ENCODE measurements at places on chromosomes 5 and 9.
A peak's percentile ranks its signal among the peaks of the same experiment; 100 is the strongest.

GRCh38 chr5:17492770-17493169 is 5.3 kb upstream of the TAF11L2 start:
- no peak for DNase-seq

- no peak for DNase-seq
Measured at GRCh38 chr5:62509806-62510205, 68.8 kb upstream of the LRRC70 start.

DNA sequence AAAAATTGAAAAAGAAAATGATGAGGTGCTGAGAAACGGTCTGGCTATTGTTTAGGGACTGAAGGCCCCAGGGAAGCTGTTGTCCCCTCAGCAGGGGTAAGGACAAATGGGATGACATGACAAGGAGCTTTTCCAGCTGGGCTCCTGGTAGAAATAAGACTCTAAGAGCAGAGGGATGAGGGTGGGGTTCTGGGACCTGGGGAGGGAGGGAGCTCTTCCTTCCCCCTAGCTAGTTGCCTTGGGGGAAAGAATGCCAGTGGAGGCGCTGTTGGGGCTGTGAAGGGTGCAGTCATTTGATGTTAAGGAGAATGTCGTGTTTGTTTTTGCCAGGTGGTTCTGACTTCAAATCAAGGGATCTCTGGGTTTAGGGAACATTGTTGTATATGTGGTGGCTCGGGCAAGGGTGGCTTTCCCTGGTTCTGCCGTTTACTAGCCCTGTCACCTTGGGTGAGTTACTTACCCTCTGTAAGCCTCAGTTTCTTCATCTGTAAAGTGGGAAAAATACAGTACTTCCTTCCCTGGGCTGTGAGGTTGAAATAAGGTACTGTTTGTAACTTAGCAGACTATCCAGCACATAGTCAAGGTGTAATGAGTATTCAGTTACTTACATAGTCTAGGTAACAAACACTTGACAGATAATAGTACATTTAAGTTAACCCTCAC is 47.8 kb downstream of the WWC1 start:
- peak; percentile 25 for DNase-seq

DNA sequence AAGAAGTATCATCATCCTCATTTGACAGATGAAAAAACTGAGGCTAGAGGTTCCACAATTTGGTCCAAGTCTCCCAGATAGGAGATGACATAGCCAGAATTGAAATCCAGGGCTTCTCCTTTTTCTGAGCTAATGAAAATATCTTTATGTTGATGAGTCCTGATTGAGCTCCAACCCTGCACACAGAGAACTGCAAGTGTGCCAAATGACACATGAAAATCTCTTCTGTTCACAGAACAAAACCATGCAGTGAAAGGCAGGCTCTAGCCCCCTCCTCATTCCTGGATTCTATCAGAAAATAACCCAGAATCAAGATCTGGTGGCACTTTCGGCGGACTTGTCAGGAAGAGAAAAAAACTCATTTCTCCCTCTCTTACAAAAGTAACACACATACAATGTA is 124.0 kb downstream of the GLIS3 start:
- DNase-seq, result no peak

GRCh38 chr5:122523776-122524175 is 211.7 kb downstream of the SNCAIP start:
- no peak for DNase-seq

DNA sequence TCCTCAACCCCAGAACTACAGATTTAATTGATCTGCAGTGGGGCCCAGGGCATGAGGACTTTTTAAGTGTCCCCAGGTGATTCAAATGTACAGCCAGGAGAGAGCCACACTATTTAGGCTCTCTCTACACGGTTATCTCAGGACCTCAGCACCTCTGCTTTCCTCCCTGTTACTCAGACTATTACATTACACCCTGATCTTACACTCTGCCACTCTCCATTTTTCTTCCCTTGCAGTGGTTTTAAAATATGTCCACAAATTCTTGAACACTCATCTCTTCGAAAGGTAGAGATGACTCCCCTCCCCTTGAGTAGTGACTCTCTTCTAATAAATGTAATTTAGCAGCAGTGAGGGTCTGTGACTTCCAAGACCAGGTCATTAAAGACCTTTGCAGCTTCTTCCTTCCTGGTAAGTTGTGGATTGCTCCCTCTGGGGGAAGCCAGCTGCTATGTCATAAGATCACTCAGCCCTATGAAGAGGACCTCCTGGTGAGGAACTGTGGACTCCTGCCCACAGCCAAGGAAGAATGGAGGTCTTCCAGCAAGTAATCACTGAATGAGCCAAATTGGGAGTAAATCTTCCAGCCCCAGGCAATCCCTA is 87.5 kb upstream of the SSBP2 start:
- DNase-seq, result peak; percentile 49

DNA sequence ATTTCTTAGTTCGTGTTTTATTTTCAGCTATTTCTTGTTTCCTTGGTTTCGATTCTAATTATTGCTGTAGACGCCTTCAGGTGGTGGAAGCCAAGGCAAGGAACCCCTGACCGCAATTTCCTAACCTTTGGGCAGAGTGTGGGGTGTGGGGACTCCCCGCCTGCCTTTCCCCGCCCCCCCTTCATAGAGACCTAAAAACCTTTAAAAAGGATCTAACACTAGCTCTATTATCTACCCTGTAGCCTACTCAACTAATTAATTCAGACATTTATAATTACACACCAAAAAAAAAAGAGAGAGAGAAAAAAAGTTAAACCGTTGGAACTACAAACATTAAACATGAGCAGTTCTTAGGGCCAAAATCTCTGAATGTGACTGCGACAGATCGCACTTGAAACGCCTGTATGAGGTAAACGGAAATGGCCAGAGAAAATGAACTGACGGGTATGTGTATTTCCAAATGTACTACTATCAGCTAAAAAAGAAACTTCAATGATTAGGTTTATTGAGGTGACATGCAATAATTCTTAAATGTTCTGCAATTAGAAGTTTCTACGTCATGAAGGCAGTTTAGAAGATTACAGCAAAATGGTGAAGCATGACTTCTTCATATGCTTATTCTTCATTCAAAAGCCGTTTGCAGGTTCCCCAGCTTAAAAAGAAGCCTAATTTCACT is 19.0 kb upstream of the FER start:
- DNase-seq, result no peak

GRCh38 chr9:94560237-94560636 is 5.4 kb downstream of the PCAT7 start:
- DNase-seq, result no peak

GRCh38 chr9:101840694-101841188 is 102.3 kb upstream of the GRIN3A start:
- DNase-seq, result no peak

- DNase-seq, result no peak
Measured at GRCh38 chr5:5316334-5316733, 106.1 kb upstream of the ICE1 start.

All from PC-3 (cell line).